ENCODE measurements at places on chromosomes 16 and 17.

DNA sequence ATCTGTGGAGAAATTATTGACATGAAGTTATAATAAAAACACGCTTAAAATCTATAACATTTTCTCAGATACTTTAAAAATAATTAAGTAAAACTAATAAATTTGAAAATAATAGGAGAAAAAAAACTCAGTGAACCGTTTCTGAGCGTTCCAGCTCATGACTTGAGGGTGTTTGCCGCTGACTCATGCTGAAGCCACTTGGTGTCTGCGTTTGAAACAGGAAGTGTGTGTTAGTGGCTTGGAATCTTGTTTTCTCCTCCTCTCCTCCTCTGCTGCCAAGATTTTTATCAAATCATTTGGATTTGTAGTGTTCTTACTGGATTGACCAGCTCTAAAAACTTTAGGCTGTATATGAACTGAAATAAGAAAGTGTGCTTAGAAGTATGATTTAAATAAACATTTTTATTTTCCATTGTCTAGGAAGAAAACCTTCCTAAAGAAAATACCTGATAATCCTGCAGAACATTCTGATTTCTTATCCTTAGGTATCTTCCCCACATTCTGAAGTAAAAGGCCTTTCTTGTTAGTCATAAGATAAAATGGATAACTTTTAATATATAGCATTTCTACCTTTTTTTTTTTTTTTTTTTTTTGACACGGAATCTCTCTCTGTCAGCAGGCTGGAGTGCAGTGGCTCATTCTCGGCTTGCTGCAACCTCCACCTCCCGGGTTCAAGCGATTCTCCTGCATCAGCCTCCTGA, 30.8 kb downstream of the USP10 start:
- DNase-seq = no peak

GRCh38 chr17:68775318-68775717, 174.2 kb upstream of the FAM20A start:
- DNase-seq = no peak

GRCh38 chr17:79647456-79647915, 36.6 kb upstream of the RBFOX3 start:
- no peak for DNase-seq

GRCh38 chr16:50671644-50672260, 9.4 kb downstream of the SNX20 start:
- DNase-seq = no peak

GRCh38 chr17:13393841-13394710, 207.7 kb downstream of the HS3ST3A1 start:
- no peak for DNase-seq

DNA sequence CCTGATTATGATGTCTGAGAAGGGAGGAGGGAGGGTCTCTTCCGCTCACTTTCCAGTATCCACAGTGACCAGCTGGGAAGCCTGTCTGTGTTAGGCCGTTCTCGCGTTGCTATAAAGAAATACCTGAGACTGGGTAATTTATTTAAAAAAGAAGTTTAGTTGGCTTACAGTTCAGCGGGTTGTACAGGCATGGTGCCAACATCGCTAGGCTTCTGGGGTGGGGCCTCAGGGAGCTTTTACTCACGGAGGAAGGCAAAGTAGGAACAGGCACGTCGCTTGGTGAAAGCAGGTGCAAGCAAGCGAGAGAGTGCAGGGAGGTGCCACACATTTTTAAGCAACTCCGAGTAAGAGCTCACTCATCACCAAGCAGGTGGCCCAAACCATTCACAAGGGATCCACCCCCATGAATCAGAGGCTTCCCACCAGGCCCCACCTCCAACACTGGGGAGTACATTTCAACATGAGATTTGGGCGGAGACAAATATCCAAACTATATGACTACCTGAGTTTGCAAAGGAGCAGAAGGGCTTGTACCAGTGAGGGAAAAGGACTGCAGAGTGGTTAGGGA, 137.5 kb downstream of the CCDC182 start:
- no peak for DNase-seq

- no peak for DNase-seq
Measured at GRCh38 chr16:57069635-57070370, 22.6 kb upstream of the CPNE2 start.

DNA sequence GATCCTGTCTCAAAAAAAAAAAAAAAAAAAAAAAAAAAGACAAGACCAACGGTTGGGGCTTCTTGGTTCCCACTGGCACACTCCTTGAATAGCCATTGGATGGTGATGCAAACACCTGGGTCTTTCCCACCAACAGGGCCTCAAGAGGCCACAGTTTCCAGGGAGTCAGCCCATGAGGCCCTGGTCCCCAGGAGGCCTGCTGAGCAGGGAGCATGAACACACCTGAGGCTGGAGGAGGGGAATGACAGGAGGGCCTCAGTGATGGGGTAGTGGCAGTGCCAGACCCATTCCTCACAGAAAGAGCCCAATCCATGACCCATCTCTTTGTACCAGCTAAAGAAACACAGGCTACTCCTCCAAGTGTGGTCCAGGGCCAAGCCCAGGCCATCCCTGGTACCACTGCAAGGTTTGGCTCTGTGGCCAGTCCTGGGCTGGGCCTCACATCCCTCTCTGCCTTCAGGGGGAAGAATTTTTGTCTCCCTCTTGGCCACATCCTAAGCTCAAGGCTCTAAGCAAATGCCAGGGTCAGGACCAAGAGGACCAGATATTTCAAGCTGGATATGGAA, 13.9 kb downstream of the ARL2BP start:
- DNase-seq = no peak

- DNase-seq = no peak
Measured at GRCh38 chr17:45792995-45793755, 9.1 kb downstream of the CRHR1 start.

GRCh38 chr16:9695152-9695551, 487.1 kb downstream of the GRIN2A start:
- DNase-seq = no peak

GRCh38 chr17:3710951-3711383, 12.7 kb upstream of the HASPIN start:
- no peak for DNase-seq

GRCh38 chr17:45320931-45321461, 4.2 kb upstream of the MAP3K14 start:
- DNase-seq = no peak

- no peak for DNase-seq
Measured at GRCh38 chr16:84329843-84330684, 35.4 kb downstream of the WFDC1 start.

DNA sequence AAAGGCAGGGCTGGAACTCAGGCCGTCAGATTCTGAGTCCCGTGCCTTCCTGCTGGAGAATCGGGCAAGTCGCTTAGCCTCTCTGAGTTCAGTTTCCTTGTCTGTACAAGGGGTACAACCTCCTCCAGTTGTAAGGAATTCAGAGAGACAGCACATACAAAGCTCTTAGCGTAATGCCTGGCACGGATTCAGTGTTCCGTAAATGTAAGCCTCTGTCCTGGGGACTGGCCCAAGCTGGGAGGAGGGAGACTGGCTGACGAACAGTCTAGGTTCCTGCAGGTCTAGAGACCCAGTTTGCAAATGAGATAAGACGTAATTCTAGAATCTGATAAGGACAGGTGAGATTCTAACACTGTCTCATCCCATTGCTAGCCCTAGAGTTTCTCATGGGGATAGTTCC, 9.9 kb downstream of the METTL22 start:
- DNase-seq = no peak

DNA sequence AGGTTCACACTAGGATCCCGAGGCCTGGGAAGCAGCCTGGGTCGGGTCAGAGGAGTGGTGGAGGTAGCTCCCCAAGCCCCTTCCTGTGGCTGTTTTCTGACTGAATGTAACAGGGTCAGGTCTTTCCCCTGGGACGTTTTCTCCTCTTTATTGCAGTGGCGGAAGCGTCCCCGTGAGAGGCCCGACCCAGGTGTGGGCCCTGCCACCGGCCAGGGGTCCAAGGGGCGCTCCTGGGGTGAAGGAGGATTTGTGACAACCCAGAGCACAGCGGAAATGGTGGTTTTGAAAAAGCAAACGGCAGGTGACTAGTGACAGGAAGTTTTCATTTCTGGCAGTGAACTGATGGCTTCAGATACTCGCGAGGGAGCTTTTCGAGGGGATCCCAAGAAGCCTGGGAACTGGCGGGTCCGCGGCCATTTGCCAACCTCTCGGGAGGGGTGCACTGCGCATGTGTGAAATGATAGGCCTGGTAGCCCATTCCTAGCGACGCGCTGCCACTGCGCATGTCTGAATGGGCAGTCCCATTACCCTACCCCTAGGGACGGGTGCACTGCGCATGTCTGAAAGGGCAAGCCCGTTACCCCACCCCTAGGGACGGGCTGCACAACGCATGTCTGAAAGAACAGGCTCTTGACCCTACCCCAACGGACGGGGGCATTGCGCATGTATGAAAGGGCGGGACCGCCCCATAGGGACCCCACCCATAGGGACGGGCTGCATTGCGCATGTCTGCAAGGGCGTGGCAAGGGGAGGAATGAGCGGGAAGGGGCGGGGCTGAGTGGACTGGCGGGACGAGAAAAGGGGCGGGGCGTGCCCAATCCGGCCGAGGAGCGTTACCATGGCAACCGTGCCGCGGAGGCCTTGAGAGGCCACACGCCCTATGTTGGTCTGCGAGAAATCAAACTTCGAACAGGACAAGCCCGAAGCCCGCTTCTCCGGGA, 1747.9 kb downstream of the TP53TG3F start:
- DNase-seq = no peak

All from esophagus squamous epithelium (tissue), 5 donors.